ENCODE measurements at places on chromosomes 5 and 9.

- H3K36me3 ChIP-seq: no peaks in the 10 kb centered on the region
- H3K4me3 ChIP-seq: no peak overlapping the region
- no peaks in the 10 kb centered on the region for H3K4me1 ChIP-seq
- DNase-seq: no peak
Observed at GRCh38 chr5:54275361-54275760, 35.0 kb downstream of the ARL15 start.

DNA sequence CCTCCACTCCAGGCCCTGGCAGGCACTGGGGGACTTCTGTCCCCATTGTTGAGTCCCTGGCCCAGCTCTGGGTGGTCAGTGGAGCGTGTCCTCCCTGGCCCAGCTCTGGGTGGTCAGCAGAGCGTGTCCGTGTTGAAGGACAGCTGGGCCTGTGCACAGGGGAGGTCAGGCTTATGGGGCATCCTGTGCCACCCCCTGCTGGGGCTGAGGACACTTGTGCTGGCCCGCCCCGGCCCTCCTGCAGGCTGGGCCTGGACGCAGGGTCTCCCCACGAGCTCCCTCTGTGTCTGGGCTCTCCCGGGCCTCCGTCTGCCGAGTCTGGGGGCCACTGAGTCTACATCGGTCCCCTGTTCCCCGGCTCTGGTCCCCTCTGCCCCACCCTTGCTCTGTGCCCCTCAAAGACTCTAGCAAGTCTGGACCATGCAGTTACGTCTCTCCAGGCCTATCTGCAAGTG lies 11.5 kb upstream of the CLIC3 start:
- H3K4me3 ChIP-seq: no peak overlapping the region
- no peak overlapping the region for H3K27ac ChIP-seq
- DNase-seq: no peak
- H3K27me3 ChIP-seq: no peaks in the 10 kb centered on the region
- no peaks in the 10 kb centered on the region for H3K4me1 ChIP-seq

DNA sequence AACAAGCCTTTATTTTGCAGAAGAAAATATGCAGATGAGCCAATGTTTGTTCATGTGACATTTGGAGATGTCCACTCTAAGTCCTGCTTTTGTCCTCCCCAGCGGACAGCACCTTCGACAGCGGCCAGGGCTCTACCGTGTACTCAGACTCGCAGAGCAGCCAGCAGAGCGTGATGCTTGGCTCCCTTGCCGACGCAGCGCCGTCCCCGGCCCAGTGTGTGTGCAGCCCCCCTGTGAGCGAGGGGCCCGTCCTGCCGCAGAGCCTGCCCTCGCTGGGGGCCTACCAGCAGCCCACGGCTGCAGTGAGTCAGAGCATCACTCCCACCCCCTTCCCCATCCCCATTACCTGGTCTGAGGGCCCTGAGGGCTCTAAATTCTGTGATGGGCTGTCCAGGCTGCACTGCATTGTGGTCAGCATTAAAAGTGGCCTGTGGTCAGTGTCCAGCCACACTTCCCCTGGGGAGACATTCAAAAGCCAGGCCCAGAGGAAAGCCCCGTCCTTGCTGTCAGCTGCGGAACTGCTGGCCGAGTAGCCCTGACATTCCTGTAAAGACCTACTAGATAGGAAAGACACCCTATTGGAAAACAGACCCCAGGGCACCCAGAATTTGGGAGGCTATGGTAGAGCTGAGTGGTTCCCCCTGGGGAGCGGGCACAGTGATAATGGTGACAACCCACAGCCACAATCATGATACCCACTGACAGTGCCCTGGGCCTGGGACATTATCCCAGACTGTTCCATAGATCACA lies 69.0 kb downstream of the WNK2 start:
- peaks cover 9% of the 10 kb centered on the region for H3K36me3 ChIP-seq
- H3K4me3 ChIP-seq: no peak overlapping the region
- DNase-seq: no peak
- H3K27ac ChIP-seq: no peak overlapping the region

DNA sequence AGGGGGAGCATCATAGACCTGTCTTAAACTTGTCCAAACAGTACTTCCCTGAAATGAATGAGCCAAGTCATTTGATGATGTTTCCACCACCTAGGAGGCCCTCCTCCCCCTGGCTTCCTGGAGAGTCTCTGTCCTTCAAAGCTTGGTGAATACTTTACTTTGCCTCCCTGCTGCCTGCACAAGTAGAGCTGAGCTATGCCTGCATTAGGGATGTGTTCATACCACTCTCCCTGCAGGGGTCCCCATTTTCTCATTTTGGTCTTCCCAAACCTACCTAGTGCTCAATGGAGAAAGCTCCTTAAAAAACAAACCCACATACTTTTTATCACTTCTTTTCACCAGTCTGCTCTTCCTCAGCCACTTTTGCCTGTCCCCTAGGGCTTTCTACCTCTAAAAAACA lies 7.7 kb downstream of the CCNI2 start:
- H3K4me3 ChIP-seq: no peak overlapping the region
- no peak overlapping the region for H3K27ac ChIP-seq
- peaks cover 3% of the 10 kb centered on the region for H3K4me1 ChIP-seq
- no peak for DNase-seq

DNA sequence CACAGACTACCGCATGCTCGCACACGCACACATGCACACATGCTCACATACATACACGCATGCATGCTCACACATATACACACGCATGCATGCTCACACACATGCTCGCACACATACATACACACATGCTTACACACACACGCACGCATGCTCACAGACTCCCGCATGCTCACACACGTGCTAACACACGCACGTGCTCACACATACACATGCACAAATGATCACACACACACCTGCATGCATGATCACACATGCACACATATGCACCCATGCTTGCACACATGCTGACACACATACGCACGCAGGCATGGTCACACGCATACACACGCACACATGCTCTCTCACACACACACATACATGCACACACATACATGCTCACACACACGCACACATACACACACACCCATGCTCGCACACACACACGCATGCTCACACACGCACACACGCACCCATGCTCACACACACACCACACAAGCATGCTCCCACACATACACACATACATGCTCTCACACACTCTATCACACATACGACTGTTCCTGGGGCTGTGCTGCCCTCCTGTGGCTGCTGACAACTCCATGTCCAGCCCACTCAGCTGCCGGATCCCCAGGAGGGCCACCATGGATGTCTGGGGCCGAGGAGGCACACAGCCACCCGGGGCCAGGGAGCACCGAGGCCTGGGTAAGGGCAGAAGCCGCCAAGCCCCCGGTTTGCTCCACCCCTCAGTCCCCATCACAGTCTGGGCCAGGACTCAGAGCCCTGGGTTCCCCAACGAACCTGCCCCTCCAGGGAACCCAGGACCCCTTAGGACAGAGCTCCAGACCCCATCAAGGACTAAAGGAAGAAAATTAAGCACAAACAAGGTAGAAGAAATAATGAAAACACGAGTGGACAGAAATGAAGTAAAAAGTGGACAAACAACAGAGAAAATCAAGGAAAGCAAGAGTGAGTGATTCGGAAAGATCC lies 31.4 kb upstream of the EGFL7 start:
- no peak overlapping the region for H3K27ac ChIP-seq
- no peak overlapping the region for H3K4me3 ChIP-seq
- peaks cover 7% of the 10 kb centered on the region for H3K27me3 ChIP-seq
- peaks cover 53% of the 10 kb centered on the region for H3K4me1 ChIP-seq
- no peaks in the 10 kb centered on the region for H3K36me3 ChIP-seq

DNA sequence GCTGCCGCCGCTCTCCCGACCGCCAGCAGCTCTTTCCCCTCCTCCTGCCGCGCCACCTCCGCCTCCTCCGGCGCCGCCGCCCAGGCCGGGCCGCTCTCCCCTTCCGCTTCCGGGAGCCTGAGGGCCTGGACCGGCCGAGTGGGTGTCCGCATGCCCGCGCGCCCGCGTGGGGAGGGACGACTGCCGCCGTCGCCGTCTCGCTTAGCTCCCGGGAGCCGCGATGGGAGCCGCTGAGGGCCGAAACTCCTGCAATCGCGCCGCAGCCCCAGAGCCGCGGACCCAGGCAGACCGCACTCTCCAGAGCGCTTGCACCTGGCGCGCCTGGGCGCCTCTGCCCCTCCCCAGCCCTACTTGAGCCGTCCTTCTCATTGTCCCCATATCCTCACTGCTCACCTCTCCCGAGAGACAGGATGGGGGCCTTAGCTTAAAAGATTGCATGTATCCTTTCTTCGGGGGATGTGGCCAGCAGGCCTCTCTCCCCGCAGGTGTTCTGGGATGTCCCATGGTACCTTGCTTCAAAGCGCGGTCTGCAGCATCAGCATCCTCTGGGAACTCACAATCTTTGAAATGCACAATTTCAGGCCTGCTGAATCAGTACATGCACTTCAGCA lies at the start of gene ZDHHC21:
ZDHHC21 (minus strand) TSS at position 182 of the 611 bp plus-strand sequence. CDS start 19,092 bp downstream, outside the sequence.
- peaks cover 6% of the 10 kb centered on the region for H3K36me3 ChIP-seq
- peak within 1 kb of the TSS; percentile 95 for H3K4me3 ChIP-seq
- peaks cover 22% of the 10 kb centered on the region for H3K4me1 ChIP-seq
- H3K27me3 ChIP-seq: peaks cover 9% of the 10 kb centered on the region
- DNase-seq: peak; percentile 78

DNA sequence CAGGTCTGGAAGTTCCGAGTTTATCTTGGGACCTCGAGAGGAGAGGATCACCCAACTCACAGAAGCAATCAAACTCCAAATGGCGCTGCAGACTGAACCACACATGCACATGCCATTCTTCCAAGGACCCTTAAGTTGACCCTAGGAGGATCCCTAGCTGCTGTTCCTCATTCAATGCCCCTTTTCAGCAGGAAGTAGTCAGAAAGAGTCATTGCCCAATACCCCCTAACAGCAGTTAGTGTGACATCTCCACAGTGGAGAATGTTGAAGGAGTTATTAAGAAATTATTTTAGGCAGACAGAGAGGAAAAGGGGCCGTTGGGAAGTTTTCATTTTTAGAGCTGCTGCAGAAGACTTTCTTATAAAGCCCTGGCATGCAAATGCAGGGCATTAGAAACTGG lies 229.9 kb upstream of the DAB2 start:
- H3K27ac ChIP-seq: no peak overlapping the region
- H3K4me3 ChIP-seq: no peak overlapping the region
- DNase-seq: no peak
- H3K36me3 ChIP-seq: no peaks in the 10 kb centered on the region
- H3K4me1 ChIP-seq: no peaks in the 10 kb centered on the region
- no peaks in the 10 kb centered on the region for H3K27me3 ChIP-seq

GRCh38 chr9:76817489-76817888 lies 53.3 kb downstream of the PCA3 start:
- no peaks in the 10 kb centered on the region for H3K36me3 ChIP-seq
- H3K4me1 ChIP-seq: peaks cover 9% of the 10 kb centered on the region
- H3K27ac ChIP-seq: peak overlapping the region; percentile 88

- no peaks in the 10 kb centered on the region for H3K36me3 ChIP-seq
- peaks cover 3% of the 10 kb centered on the region for H3K4me1 ChIP-seq
- H3K27ac ChIP-seq: no peak overlapping the region
- H3K4me3 ChIP-seq: no peak overlapping the region
Observed at GRCh38 chr9:27176971-27177370, 67.9 kb downstream of the TEK start.

DNA sequence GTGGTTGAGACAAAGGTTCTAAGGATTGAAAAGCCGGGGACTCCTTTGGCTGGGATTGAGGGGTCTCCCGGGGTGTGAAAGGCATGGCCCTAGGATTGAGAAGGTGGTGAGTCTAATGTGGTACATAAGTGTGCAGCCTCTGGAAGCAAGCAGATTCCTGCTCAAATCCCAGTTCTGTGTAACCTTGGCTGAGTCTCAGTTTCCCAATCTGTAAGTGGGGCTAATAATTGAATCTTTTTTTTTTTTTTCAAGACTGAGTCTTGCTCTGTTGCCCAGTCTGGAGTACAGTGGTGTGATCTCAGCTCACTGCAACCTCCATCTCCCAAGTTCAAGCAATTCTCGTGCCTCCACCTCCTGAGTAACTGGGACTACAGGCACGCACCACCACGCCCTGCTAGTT lies 5.9 kb downstream of the SH2D3C start:
- peaks cover 42% of the 10 kb centered on the region for H3K4me1 ChIP-seq
- H3K27ac ChIP-seq: no peak overlapping the region
- DNase-seq: no peak
- H3K4me3 ChIP-seq: no peak overlapping the region
- H3K36me3 ChIP-seq: no peaks in the 10 kb centered on the region
- no peaks in the 10 kb centered on the region for H3K27me3 ChIP-seq

- H3K27ac ChIP-seq: no peak overlapping the region
- no peak for DNase-seq
- H3K4me1 ChIP-seq: no peaks in the 10 kb centered on the region
- no peaks in the 10 kb centered on the region for H3K36me3 ChIP-seq
- no peaks in the 10 kb centered on the region for H3K27me3 ChIP-seq
Observed at GRCh38 chr5:51651889-51652288, 268.6 kb downstream of the ISL1 start.

GRCh38 chr5:112388739-112389138 lies 30.3 kb downstream of the EPB41L4A start:
- no peaks in the 10 kb centered on the region for H3K36me3 ChIP-seq
- no peak overlapping the region for H3K27ac ChIP-seq
- H3K27me3 ChIP-seq: no peaks in the 10 kb centered on the region
- H3K4me1 ChIP-seq: peaks cover 13% of the 10 kb centered on the region
- DNase-seq: no peak

- H3K4me1 ChIP-seq: no peaks in the 10 kb centered on the region
- H3K27ac ChIP-seq: no peak overlapping the region
- DNase-seq: no peak
- H3K4me3 ChIP-seq: no peak overlapping the region
- H3K36me3 ChIP-seq: no peaks in the 10 kb centered on the region
Observed at GRCh38 chr9:34465468-34465867, 6.9 kb downstream of the DNAI1 start.

- H3K4me1 ChIP-seq: no peaks in the 10 kb centered on the region
- peak; percentile 29 for DNase-seq
- no peak overlapping the region for H3K27ac ChIP-seq
- no peaks in the 10 kb centered on the region for H3K27me3 ChIP-seq
- no peak overlapping the region for H3K4me3 ChIP-seq
Observed at GRCh38 chr9:123725389-123725788, 204.5 kb downstream of the DENND1A start.

- peaks cover 22% of the 10 kb centered on the region for H3K4me1 ChIP-seq
- peaks cover 20% of the 10 kb centered on the region for H3K27me3 ChIP-seq
- peak overlapping the region; percentile 58 for H3K4me3 ChIP-seq
- no peaks in the 10 kb centered on the region for H3K36me3 ChIP-seq
- peak; percentile 77 for DNase-seq
Observed at GRCh38 chr5:139765409-139766217, 30.0 kb upstream of the PSD2 start.

- peaks cover 4% of the 10 kb centered on the region for H3K4me1 ChIP-seq
- H3K36me3 ChIP-seq: no peaks in the 10 kb centered on the region
- H3K4me3 ChIP-seq: no peak overlapping the region
Observed at GRCh38 chr5:73213566-73213998, 40.6 kb downstream of the TMEM174 start.

GRCh38 chr9:27333241-27334052 lies 36.5 kb upstream of the EQTN start:
- peak; percentile 69 for DNase-seq
- peaks cover 25% of the 10 kb centered on the region for H3K4me1 ChIP-seq
- H3K36me3 ChIP-seq: no peaks in the 10 kb centered on the region
- no peak overlapping the region for H3K4me3 ChIP-seq

GRCh38 chr9:37407468-37407867 lies 15.0 kb upstream of the GRHPR start:
- DNase-seq: no peak
- H3K27ac ChIP-seq: no peak overlapping the region
- H3K4me1 ChIP-seq: no peaks in the 10 kb centered on the region
- H3K27me3 ChIP-seq: no peaks in the 10 kb centered on the region
- H3K36me3 ChIP-seq: no peaks in the 10 kb centered on the region

- H3K4me3 ChIP-seq: no peak overlapping the region
- no peaks in the 10 kb centered on the region for H3K4me1 ChIP-seq
- no peaks in the 10 kb centered on the region for H3K36me3 ChIP-seq
- no peak for DNase-seq
- H3K27ac ChIP-seq: no peak overlapping the region
Observed at GRCh38 chr5:6565492-6565891, 67.4 kb downstream of the NSUN2 start.

Data from stomach (tissue), 19 donors.